Neural progenitor cell (in vitro differentiated cells): ENCODE measurements at places on chromosomes 13 and 19. TPM values are rescaled to one million over a fixed set of nuclear protein-coding genes. Genes with fewer than 3 reads are reported as not detected.

DNA sequence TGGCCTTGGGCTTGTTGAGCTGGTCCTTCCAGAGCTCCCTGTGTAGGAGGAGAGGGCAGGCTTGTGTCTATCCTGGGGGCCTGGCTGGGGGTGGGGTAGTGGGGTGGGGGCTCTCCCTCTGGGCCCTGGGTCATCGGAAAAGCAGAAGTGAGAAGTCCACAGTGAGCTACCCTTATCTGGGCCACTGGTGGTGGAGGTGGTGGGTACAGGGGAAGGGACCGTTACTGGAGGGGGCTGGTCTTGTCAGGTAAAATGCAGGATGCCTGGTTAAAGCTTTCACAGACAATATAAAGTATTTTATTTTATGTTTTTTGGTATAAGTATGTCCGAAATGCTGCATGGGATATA, 342 bp upstream of the SIGLEC10 start:
- peaks cover 5% of the 10 kb centered on the region for H3K4me1 ChIP-seq
- H3K4me3 ChIP-seq: no peak overlapping the region
- H3K36me3 ChIP-seq: no peaks in the 10 kb centered on the region
- H3K27me3 ChIP-seq: peaks cover 20% of the 10 kb centered on the region

DNA sequence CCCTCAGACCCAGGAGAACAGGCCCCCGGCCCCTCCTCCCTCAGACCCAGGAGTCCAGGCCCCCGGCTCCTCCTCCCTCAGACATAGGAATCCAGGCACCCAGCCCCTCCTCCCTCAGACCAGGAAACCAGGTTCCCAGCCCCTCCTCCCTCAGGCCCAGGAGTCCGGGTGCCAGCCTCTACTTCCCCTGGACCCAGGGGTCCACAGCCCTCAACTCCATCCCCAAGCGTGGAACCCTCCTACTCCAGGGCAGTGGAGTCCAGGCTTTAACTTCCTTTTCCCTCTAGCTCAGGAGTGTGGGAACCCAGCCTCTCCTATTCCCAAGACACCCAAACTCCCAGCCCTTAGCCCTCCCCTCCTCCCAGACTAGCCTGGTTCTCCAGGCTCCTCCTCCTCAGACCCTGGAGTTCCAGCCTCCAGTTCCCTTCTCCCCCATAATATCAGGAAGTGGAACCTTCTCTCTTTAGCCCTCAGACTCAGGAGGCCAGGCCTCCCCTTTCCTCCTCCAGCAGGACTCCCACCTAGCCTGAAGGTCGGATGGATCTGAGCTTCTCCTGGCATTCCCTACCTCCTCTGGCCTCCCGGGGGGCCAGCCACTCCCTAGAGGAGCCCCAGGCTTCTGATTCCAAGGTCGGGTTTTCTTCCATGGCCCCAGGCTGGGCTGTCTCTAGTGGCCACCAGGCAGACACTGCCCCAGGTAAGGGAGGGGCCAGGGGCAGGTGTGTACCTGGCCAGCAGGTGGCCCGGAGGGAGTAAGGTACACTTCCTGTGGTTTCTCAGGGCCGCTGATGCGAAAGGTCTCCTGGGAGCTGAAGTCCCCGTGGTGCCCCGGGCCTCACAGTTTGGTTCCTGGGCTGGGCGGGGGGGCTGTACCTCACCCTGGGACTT, at the start of gene TMC4:
Gene TMC4 (minus strand): TSS at position 690 of the 888 bp plus-strand sequence. CDS start 43 bp downstream, at position 647.
- H3K27me3 ChIP-seq: no peaks in the 10 kb centered on the region
- no peak within 1 kb of the TSS for H3K27ac ChIP-seq
- peaks cover 3% of the 10 kb centered on the region for H3K4me1 ChIP-seq
- H3K4me3 ChIP-seq: no peak within 1 kb of the TSS
- DNase-seq: no peak
- H3K36me3 ChIP-seq: no peaks in the 10 kb centered on the region

GRCh38 chr13:82766732-82767321, 1115.4 kb downstream of the SLITRK1 start:
- H3K4me1 ChIP-seq: no peaks in the 10 kb centered on the region
- H3K27me3 ChIP-seq: no peaks in the 10 kb centered on the region

DNA sequence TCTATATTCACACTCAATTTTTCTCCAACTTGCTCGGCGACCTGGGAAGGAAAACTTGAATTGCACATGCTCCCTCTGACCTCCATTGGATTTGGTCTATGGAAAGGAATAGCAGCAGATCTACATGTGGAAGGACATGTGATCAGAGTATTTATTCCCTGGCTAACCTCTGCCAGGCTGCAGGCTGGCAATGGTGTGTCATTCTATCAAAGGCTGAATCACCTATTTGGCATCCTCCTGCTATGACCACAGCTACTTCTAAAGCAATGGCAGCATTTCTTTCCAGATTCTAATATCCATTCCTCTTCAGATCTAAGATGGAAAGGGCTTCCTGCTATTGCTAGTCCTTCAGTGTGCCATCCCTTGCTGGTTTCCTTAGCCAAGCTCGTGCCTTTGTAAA, 144.3 kb upstream of the FREM2 start:
- no peaks in the 10 kb centered on the region for H3K27me3 ChIP-seq
- no peaks in the 10 kb centered on the region for H3K36me3 ChIP-seq
- no peaks in the 10 kb centered on the region for H3K4me1 ChIP-seq
- no peak overlapping the region for H3K27ac ChIP-seq
- no peak for DNase-seq

DNA sequence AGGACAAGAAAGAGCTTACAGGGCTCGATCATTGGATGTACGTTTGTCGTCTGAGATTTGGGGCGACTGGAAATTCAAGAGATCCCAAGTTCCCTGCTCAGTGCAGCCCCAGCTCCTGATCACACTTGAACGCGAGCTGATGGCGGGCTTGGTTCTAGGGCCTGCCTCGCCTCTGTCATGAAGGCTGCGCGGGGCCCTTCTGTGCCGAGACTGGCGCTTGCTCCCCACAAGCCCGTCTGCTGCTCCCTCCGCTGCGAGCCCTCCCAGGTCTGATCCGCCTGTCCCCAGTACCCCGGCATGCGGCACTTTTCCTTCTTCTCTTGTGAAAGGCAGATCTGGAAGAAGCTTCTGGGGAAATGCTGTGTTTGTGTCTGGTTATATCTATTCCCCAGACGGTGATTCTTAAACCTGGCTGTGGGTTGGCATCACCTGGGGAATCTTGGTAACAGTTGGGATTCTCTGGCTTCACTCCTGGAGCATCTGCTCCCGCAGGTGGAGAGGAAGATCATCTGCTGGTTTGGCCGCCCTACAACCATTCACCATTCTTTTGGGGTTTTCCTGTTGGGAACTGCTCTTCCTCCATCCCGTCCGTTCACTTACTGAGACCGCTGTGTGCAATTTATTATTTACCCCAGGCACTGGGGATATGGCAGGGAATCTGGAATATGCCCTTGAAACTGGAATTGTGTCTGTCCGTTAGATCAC, 43.6 kb downstream of the SIPA1L3 start:
- no peak for DNase-seq
- H3K27me3 ChIP-seq: no peaks in the 10 kb centered on the region
- peaks cover 38% of the 10 kb centered on the region for H3K4me1 ChIP-seq
- no peaks in the 10 kb centered on the region for H3K36me3 ChIP-seq

GRCh38 chr19:43455321-43456113, 9.9 kb downstream of the LYPD3 start:
- H3K36me3 ChIP-seq: no peaks in the 10 kb centered on the region
- no peaks in the 10 kb centered on the region for H3K4me1 ChIP-seq
- H3K27ac ChIP-seq: no peak overlapping the region
- H3K27me3 ChIP-seq: peaks cover under 1% of the 10 kb centered on the region
- no peak for DNase-seq

- peaks cover 18% of the 10 kb centered on the region for H3K4me1 ChIP-seq
- H3K27me3 ChIP-seq: peaks cover 75% of the 10 kb centered on the region
- peak overlapping the region; percentile 52 for H3K4me3 ChIP-seq
- H3K27ac ChIP-seq: no peak overlapping the region
- H3K36me3 ChIP-seq: peaks cover 3% of the 10 kb centered on the region
Observed at GRCh38 chr19:40610396-40611064, 9.4 kb downstream of the LTBP4 start.

DNA sequence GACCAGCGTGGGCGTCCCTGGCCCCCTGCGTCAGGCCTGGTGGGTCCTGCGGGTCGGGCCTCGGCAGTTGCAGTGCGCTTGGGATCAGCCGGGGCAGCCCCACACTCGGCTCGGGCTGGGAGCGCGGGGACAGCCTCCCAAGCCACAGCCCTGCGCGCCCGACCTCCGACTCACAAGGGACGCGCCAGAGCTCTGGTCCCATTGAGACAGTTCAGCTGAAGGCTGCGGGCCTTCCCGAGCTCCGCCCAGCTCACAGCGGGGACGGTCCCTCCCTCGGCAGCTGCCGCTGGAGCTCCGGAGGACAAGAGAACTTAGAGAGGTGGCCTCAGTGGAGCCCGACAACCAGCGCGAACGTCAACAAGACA, 45.7 kb upstream of the ZNF730 start:
- H3K4me1 ChIP-seq: no peaks in the 10 kb centered on the region
- no peak overlapping the region for H3K27ac ChIP-seq
- H3K36me3 ChIP-seq: no peaks in the 10 kb centered on the region
- no peaks in the 10 kb centered on the region for H3K27me3 ChIP-seq
- no peak overlapping the region for H3K4me3 ChIP-seq

DNA sequence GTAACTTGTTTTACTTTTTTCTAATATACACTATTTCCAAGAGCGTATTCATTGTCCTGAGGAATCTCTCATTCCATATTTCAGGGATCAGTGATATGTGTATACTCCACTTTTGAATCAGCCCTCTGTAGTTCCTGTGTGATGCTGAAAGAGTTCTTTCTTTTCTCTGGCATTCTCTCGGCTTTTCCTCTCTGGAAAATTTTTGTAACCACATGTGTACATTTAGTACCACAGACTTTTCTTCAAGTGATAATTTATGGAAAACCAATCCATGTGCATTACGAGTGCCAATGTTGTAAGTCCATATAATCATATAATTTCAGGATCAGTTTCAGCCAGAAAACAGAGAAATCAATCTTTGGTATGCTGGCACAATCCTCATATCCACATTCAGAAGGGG, 102.2 kb upstream of the MBNL2 start:
- no peaks in the 10 kb centered on the region for H3K27me3 ChIP-seq
- H3K36me3 ChIP-seq: no peaks in the 10 kb centered on the region
- peaks cover 11% of the 10 kb centered on the region for H3K4me1 ChIP-seq
- no peak for DNase-seq

WDR87 gene
- not detected in 2 replicates for total RNA-seq
